ENCODE measurements at places on chromosomes 7 and 10. TPM values are rescaled to one million over a fixed set of nuclear protein-coding genes. Genes with fewer than 3 reads are reported as not detected.

Gene CISD1
- 54.4 TPM for total RNA-seq

Gene ARL5B
- 6.7 TPM for total RNA-seq

GRCh38 chr7:83410989-83411591 is 237.8 kb downstream of the SEMA3E start:
- no peaks in the 10 kb centered on the region for H3K27me3 ChIP-seq
- no peaks in the 10 kb centered on the region for H3K4me1 ChIP-seq
- no peak for DNase-seq
- H3K4me3 ChIP-seq: no peak overlapping the region
- H3K27ac ChIP-seq: no peak overlapping the region

DNA sequence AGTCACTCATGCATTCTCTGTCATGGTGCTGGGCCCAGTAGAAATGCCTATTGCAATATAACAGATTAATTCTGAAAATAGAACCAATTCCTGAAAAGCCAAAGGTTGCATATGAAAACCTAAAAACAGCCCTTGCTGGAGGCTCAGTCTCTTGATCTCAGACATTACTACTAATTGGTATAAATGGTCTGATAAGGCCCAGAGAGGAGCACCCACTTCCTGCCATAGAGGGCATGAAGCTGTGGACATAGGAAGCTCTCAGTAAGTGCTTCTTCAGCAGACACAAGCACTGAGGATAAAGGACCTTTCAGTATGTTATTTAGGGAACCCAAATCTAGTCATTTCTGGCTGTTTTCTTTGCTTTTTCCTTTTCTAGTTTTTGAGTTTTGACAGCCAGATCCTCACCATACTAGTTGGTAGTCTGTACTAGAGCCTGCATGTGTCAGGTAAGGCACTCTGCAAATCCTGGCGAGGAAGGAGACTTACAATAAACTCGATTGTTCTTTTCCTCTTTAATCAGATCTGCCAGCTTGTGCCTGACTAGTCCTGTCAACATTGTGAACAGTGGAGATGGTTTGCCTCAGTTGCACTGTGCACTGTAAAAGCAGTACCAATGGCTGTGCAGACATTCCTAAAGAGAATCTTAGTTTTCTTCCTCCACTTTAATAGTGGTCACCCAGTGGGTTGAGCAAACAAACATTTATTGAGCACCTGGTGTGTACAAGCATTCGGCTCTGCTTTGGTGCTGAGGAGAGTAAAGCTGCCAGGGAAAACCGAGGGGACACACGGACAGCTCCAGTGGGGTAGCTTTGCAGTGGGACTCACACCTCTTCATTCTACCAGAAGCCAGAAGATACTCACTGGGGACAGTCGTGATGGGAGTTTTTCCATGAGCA is 140.9 kb downstream of the CHN2 start:
- H3K27ac ChIP-seq: no peak overlapping the region
- no peaks in the 10 kb centered on the region for H3K4me1 ChIP-seq
- H3K27me3 ChIP-seq: no peaks in the 10 kb centered on the region
- DNase-seq: no peak
- H3K4me3 ChIP-seq: no peak overlapping the region

GRCh38 chr7:44087911-44088838 is 5.8 kb upstream of the POLM start:
- peak overlapping the region; percentile 73 for H3K27ac ChIP-seq
- peaks cover 14% of the 10 kb centered on the region for H3K4me1 ChIP-seq
- H3K27me3 ChIP-seq: no peaks in the 10 kb centered on the region
- H3K4me3 ChIP-seq: no peak overlapping the region
- DNase-seq: no peak

Gene IFIT5
- total RNA-seq: 3.4 TPM

DNA sequence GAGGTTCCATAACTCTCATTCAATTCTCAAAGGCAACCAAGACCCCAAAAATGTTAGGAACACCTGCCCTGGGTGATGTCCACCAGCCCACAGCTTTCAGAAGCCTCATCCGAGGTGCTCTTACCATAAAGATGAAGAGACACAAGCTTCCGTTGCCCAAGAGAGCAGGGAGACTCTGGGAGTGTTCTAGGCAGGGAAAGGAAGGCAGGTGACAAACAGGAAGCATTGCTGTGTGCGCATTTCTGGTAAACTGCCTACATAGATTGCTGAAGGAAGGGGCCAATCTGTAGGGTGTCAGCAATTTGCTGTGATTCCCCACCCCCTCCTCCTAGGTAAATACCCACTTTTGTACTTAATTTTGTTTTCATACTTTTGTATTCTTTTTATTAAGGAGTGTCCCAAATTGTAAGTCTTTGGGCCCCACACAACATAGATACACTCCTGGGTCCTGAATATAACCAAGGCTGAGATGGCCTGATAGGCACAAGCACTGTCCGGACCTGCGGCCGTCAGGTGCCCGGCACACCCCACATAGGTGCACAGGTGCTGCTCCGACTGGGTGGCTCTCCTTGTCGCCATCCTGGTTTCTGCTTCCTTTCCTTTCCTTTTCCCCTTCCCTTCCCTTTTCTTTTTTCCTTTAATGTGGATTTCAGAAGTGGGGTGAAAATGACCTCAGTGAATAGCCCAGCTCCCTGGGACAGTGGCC is 51.4 kb upstream of the SMNDC1 start:
- no peaks in the 10 kb centered on the region for H3K4me1 ChIP-seq
- H3K27me3 ChIP-seq: peaks cover 3% of the 10 kb centered on the region
- DNase-seq: no peak
- H3K27ac ChIP-seq: no peak overlapping the region
- no peak overlapping the region for H3K4me3 ChIP-seq

DNA sequence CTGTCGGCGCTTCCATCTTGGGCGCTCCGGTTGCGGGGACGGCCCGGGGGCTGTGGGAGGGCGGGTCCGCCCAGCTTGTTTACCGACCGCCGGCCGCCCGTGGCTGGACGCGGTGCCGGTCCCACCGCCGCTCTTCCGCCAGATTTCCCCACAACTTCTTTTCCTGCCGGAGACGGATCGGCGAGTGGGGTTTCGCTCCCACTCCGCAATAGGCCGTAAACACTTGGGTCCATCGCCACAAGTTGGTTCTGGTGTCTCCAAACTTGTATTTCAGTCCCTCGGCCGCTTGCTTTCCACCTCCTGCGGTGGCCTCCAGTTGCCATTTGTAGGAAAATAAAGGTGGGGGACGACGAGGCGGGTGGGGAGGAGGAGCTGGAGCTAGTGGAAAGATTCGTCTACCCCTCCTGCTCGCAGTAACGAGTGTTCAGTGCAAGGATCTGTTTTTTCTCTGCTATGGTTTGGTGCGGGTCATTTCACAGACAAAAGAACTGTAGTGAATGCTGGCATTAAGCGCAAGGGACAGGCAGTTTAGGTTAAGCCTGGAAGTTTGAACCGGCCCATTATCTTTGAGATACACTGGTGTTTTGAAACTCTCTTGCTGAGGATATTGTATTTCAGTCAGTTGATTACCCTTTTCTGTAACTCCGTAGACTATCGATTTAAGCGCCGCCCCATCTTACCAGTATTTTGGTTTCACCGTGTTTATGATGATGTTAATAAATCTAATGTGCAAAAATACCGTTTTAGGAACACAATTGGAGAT is 24.3 kb upstream of the ZRANB1 start:
- no peaks in the 10 kb centered on the region for H3K36me3 ChIP-seq
- peaks cover 50% of the 10 kb centered on the region for H3K4me1 ChIP-seq
- H3K27me3 ChIP-seq: no peaks in the 10 kb centered on the region
- peak; percentile 58 for DNase-seq

DNA sequence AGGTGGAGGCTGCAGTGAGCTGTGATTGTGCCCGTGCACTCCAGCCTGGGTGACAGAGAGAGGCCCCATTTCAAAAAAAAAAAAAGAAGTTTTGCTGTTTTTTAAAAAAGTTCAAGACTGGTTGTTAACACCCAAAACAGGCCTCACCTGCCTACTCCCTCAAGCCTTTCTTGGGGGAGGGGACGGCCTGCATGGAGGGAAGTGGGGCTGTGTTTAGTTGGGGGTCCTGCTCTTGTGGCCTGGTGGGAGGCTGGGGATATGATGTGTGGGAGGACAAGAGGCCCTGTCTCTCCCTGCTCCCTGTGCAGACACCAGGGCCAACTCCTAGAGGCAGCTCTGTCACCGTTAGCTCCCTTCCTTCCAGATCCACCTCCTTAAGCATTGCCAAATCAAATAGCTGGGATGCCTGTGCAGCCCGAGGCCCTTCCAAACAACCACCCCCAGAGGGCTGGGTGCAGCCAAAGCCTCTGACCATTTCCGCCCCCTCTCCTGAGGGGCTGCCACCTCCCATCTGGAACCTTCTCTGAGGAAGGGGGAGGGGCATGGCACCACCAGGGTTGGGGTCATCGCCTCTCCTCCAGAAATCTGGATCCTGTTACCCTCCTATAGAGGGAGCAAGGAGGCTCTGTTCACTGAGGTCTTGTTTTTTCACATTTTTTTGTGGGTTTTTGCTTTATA is 32.9 kb upstream of the ANKRD2 start:
- H3K27ac ChIP-seq: peak overlapping the region; percentile 46
- H3K4me3 ChIP-seq: no peak overlapping the region
- no peak for DNase-seq
- peaks cover 34% of the 10 kb centered on the region for H3K4me1 ChIP-seq
